BJ (cell line): ENCODE measurements at places on chromosomes 5 and 9. TPM values are rescaled to one million over a fixed set of nuclear protein-coding genes. Genes with fewer than 3 reads are reported as not detected.

GRCh38 chr5:132774896-132775295, 2.1 kb downstream of the SEPTIN8 start:
- no peak for DNase-seq

DNA sequence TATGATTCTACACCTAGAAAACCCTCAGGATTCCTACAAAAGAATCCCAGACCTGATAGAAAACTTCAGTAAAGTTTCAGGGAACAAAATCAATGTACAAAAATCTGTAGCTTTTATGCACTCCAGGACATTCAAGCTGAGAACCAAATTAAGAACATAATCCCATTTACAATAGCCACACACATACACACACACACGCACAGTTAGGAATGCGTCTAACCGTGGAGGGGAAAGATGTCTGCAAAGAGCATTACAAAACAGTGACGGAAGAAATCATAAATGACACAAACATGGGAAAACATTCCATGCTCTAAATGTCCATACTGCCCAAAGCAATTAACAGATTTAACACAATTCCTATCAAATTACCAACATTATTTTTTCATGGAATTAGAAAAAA, 51.4 kb upstream of the CAST start:
- no peak for DNase-seq

DNA sequence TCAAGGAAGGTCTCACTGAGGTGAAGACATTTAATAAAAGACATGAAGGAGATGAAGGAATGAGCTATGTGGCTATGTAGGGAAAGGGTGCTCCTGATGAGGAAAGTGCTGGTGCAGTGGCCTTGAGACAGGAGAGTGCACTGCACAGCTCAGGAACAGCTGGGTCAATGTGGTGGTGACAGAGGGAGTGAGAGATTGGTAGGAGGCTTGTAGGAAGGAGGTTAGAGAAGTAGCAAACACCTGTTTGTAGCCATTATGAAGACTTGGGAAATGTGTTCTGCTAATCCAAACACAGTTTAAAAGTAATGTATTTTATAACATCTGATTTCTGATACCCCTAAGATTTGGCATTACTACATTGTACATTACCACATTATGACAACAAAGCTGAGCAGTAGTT, 115.1 kb upstream of the MTAP start:
- DNase-seq = no peak

GRCh38 chr5:93406971-93407401, 174.0 kb downstream of the NR2F1-AS1 start:
- DNase-seq = no peak

GRCh38 chr9:101485924-101486692, 47.5 kb upstream of the RNF20 start:
- DNase-seq = no peak

DNA sequence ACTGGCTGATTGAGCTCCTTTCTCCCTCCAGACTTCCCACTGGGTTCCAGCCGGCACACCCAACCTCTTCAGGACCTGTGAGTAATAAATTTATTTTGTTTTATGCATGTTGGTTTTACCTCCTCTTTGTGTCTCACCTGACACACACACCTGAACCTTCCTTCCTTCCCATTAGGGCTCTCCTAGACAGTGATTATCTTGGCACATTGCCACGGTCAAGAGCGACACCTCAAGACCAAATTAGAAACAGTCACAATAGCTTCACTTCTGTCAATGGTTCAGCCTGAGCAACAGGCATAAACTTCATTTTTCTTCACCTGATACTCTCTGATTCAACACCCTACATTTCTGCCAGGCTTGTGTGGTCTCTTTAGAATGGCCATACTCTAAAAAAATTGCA, 296.3 kb upstream of the SMARCA2 start:
- DNase-seq = no peak

DNA sequence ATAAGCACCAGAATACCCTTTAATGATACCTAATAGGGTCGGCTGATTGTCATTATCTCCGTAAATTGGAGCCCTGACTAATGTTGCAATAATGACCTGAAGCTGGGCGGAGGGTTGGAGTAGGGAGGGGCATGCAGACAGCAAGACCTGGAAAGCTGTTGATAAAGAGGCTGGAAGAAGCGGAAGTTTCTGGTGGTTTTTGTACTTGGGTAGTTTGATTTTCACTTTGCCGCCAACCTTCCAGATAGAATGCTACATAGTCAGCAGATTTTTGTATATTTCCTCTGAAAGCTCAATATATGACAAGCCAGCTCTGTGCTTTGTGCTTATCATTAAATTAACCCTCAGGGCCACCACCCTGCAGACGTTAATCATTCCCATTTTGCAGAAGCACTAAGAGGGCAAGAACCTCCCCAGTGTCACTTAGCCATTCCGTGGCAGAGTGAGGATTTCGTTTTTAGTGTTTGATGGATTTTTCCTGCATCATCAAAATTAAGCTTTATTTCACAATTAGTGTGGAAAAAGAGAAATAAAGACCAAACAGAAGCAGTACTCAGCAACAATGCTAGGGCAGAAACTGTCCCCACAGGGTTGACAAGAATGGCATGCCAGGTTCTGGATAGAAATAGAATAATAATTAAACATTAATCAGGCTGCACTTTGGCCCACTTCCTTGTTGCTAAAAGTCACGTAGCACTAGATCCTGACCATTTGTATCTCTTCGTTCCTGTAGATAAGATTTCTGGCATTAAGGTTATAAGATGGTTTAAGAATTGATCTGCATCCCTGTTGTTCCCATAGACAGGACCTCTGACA, 34.7 kb downstream of the DIRAS2 start:
- DNase-seq = no peak

GRCh38 chr5:108266242-108266641, 115.7 kb downstream of the FBXL17 start:
- no peak for DNase-seq

GRCh38 chr5:159123189-159123588, 23.5 kb upstream of the EBF1 start:
- DNase-seq = no peak

GRCh38 chr5:1012313-1012841, 3.8 kb downstream of the NKD2 start:
- DNase-seq = no peak

The LRRC19 gene
- polyA plus RNA-seq = not detected in 2 replicates

The LCN9 gene
- not detected in 2 replicates for polyA plus RNA-seq

DNA sequence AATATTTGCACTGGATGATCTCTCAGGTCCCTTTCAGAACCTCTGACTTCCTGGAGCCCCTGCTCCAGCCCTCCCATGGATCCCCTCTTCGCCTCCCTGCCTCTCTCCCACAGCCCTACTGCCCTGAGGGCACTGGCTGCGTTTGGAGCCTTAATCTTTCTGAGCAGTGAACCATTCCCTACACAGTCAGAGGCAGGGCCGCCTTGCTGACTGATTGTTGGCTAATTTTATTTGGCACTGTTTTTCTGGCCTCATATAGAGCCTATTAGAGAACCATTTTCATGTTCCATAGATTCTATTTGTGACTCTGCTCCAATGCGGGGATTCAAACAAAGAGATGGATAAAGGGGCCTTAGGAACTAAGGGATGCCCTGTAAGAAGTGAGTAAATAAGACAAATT, 91.1 kb downstream of the BRINP1 start:
- no peak for DNase-seq
